Left renal pelvis (tissue), 4 donors: ENCODE measurements at places on chromosomes 3 and 15.

DNA sequence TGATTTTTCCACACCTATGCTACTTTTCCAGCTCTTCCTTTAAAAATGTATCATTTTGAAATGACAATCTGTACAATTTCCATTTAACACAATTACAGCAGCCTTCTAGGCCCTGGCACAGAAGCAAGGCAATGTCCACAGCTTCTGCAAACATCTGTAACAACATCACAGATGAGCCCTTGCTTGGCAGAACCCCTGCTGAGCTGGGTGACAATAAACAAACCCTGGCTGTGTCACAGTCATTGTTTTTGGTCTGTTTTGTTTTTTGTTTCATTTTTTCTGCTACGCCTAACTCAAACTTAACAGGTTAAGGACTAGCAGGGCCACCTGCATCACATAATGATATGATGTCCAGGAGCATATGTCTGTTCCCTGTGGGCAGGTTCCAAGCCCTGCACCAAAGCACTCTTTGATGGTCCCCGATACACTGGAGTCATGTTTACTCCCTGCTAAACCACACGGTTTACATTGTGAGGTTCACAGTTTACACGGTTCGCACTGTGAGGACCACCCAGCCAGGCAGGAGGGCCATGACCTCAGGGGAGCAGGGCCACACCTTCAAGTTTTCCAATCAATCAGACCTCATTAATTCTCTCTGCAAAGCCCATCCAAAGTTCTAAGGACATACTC, 186.8 kb upstream of the CHRNA7 start:
- DNase-seq = no peak

- DNase-seq = no peak
These were observed 109.6 kb upstream of the PTX3 start for GRCh38 chr3:157327018-157327417.

GRCh38 chr3:38001456-38002081, 11.0 kb downstream of the VILL start:
- DNase-seq = no peak

DNA sequence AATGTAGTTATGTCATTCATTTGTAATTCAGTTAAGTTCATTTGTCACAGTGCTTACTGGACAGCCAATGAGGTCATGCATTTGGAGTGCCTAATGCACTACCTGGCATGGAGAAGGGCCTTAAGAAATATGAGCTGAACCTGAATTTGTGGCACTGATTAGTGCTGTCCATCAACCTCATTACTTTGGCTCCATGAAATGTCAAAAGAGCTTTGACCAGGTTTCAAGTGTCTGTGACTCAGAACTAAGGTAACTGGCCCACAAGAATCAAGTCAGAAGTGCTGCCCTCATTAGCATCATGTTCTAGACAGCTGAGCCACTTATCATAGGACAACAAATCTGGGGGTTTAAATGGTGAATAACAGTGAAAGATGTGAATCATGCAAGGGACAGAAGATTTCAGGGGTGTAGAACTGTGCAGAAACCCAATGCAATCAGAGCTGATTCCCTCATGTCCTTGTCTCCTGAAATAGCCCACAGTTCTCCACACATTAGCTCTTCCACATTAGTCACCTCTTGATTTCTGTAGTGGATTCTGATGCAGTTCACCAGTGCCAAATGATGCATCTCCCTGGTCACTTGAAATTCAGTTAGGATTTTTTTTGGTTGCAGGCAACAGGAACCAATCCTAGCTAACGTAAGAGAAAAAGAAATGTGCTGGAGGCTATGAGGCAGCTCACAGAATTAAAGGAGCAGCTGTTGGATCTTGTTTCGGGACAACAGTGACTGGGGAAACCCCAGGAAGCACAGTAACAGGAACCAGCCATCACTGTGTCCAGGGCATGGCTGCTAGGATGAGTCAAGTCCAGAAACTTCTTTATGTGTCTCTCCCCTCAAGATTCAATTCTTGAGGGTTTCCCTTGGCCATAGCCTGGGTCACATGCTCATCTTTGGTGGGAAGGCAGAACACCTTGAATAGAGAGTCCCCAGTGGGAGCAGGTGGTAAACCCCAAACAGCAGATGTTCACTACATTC, 38.7 kb downstream of the CHST2 start:
- no peak for DNase-seq

- DNase-seq = no peak
These were observed 506.1 kb upstream of the PROK2 start for GRCh38 chr3:72290859-72291638.

- no peak for DNase-seq
These were observed 88.9 kb downstream of the PTPRG start for GRCh38 chr3:61650276-61650675.

DNA sequence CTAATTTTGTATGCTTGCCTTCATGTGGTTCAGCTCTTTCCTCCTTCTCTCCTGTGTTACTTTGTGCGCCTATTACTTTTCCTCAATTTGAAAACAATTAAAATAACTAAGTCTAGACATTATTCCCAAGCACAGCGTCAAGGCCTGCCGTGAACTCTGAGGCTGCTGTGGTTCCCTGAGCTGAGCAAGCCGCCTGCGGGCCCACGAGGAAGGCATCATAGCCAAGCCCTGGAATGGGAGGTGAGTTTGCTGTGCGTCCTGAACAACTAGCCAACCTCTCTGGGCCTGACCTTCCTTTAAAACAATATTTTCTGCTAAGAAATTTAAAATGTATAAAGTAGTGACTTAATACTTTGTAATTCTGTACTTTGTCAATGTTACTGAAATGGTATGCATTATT, 327.2 kb downstream of the OCA2 start:
- no peak for DNase-seq

DNA sequence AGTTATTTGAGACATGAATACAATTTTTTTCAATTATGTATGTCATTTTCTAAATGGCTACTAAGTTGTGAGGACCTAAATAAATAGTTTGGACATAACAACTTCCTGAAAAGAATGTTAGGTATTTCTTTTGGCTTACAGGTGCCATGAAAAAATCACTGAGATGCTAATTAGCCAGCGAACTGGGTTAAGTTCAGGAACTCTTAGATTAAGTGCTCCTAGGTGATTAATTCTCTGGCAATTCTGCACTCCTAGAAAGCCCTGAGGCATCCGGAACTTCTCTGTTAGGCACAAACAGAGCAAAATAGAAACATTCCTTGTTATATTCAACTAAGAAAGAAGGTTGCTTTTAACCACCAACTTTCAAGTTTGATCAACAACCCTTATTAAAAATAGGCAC, 192.3 kb downstream of the STAG1 start:
- no peak for DNase-seq

- DNase-seq = no peak
These were observed 68.3 kb upstream of the SLC12A8 start for GRCh38 chr3:125280668-125281361.

DNA sequence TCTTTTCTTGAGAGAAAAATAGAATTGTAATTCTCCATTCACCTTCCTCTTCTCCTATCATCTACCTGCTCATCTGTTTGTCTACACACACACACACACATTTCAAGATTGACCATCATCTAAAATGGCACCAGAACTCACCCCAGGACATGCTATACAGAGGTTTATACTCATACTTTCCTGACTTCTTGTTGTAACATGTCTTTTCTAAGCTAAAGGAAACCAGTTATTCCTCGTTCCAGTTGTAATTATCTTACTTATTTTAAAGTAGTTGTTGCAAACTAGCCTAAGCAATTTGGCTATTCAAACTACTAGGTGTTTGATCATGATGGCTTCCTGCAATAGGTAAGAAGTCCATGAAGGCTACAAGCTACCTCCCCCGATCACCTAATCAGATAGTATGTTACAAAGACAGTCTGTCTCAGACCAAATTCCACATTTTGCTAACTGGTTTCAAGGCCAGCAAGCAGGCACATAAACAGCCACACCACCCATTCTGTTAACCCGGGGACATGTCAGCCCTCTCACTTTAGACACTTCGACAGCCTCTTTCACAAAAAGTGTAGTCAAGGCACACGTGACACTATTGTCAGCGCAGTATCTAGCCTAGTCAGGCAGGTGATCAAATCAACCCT, 189.7 kb downstream of the SHQ1 start:
- no peak for DNase-seq

DNA sequence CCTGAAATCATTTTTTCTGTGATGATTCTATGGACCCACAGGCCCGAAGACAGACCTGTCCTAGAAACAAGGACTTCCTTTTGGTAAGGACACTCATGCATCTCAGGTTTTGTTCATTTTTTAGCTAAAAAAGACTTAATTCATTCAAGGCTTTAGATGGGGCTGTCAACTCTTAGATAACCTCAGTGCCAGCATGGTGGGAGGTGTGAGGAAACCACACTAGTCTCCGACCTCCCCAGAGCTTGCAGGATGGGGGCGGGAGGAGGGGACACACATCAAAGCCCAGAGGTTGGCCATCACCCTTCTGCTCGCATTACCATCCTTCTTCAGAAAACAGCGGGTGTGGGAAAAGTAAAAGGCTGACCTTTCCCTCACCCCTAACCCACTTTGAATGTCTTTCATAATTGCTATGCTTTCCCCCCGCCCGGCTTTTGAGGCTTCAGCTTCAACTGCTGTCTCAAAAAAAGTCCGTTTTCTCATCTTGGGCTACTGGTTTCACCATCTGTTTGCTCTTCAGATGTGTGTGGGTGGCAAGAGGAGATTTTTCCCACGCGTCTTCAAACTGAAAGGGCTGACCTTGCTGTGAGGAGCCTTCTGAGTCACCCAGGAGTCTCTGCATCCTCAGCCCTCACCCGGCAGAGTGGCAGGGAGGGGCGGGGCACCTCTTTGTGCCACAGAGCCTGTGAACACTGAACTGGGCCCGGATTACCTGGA, 27.6 kb upstream of the CXCR6 start:
- no peak for DNase-seq

GRCh38 chr15:66682865-66683264, 19.2 kb upstream of the SMAD6 start:
- DNase-seq = no peak

DNA sequence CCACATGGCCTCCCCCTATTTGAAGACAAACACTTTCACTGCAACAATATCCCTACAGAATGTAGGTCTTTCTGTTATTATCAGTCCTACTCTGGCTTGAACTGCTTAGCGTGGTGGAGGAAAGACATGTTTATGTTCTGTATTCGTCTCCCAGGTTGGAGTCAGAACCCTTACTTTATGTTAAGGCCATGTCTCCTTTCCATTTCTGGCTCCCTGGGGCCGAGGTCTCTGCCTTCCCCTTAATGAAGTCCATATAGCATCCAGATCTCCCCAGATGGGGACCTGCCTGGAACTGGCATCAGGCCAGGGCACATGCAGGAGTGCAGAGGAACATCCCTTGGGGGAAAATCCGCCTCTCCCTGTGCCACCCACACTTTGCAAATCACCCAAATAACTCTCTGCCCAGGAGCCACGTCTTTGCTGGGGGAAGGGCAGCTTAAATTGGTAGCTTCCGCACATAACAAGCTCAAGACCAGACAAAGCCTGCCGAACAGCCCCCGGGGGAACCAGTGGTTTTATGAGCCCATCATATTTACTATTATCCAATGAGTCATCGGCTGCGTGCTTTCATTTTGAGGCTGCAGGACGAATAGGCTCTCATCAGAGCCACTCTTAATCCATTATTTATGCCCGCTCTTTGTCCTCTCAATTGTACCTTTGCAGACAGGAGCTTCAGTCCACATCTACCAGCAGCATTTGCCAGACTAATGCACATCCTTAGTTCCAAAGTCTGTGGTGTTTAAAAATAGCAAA, 237.0 kb downstream of the UACA start:
- DNase-seq = no peak
